ENCODE measurements at places on chromosomes 2 and 18.

GRCh38 chr2:237421542-237422116 lies 7.7 kb upstream of the COL6A3 start:
- peak; percentile 44 for DNase-seq

GRCh38 chr2:7497178-7497577 lies 580.0 kb downstream of the RNF144A start:
- DNase-seq = no peak

DNA sequence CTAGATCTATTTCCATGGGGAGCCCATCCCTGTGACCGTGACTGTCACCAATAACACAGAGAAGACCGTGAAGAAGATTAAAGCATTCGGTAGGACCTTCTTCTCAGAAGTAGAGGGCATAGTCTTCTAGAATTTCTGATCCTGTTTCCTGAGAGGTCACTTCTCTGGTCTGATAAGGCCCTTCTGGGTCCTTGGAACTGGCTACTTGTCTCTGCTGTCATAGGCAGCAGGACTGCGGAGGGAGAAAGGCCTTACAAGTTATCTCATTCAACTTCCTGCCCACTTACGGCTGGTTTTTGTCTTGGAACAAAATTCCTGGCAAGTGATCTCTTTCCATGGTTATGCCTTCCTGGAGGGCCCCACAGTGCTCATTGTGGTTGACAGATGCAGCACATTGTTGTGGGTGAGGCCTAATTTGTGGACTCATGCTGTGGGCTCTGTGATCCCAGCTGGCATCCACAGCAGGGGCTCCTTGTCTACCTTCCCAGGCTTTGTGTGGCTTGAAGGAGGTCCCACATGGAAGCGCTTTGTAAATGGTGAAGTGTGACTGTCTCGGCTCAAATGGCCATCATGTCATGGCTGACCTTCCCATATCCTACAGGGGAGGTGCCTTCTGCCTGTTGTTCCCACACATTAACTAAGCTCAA lies 22.0 kb downstream of the SAG start:
- DNase-seq = peak; percentile 70

DNA sequence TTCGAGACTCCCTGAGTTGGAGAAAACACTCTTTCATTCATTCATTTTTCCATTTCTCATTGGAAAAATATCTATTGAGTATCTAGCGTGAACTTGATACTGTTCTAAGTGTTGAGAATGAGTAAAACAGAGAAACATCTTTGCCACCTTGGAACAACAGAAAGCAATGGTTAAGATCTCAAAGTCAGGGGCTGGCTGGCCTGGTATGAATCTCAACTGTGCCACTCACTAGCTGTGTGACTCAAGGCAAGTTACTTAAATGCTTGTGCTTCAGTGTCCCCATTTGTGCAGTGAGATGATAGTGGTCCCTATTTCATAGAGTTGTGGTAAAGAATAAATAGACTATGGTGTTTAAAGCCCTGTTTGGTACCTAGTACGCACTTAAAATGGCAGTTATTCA lies 415.2 kb downstream of the NBAS start:
- DNase-seq = no peak

- DNase-seq = no peak
These were observed 65.7 kb downstream of the LYPD6B start for GRCh38 chr2:149104221-149104620.

GRCh38 chr2:215613280-215613679 lies 177.4 kb upstream of the FN1 start:
- no peak for DNase-seq

DNA sequence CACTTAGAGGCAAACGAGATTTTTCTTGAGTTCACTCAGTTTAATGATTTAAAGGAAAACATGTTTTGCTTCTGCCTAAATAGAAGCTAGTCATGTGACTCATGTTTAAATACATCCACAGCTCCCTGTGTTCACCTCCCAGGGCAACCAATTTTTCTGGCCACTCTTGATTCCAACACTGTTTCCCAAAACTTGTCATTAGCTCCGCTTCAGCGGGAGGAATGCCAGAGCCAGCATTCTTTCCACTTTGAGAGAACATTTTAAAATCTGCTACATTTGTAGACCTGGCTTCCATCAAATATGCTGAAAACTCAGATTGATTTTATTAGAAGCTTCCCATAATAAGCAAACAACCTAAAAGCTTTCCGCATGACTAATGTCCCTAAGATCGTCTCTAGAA lies 2.8 kb upstream of the CYS1 start:
- DNase-seq = no peak

GRCh38 chr2:159375241-159375640 lies 88.7 kb upstream of the WDSUB1 start:
- no peak for DNase-seq

GRCh38 chr2:23542230-23542789 lies 157.3 kb downstream of the KLHL29 start:
- DNase-seq = no peak

DNA sequence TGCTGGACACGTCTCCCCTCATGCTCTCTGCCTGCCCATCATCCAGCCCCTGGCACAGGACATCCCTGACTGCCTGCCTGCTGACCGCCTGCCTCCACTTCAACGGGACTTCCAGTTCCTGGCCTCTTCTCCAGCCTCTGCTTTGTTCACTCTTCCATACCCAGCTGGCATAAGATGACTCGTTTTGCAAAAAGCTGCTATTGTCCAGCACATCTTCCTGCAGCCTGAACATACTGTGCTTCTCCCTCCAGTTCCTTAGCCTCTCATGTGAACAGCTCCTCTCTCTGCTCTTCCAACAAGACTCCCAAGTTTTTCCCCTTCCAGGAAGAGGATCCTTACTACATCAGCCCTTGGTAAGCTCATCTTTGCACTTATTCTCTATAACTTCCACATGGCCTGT lies 62.4 kb upstream of the SKOR2 start:
- DNase-seq = no peak

DNA sequence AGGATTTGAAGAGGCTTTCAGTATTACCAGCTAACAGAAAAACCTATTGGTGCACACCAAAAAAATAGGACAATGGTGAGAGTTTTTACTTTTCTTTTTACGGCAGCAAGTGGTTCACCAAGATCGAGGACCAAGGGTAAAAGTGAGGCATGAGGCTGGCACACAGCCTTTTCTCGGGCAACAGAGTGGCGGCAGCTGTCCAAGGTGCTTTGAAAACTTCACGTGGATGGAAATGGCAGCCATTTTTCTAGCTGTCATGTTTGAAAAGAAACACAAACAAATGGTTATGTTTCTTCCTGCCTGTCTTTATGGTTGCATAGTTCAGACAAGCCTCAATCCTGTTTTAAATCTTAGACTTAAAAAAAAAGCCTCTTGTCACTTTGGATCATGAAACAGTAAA lies 812.5 kb upstream of the CHAC2 start:
- no peak for DNase-seq

- DNase-seq = no peak
These were observed 3.3 kb upstream of the RMDN2 start for GRCh38 chr2:37921781-37922180.

GRCh38 chr18:66510357-66511045 lies 93.4 kb downstream of the CDH19 start:
- no peak for DNase-seq

DNA sequence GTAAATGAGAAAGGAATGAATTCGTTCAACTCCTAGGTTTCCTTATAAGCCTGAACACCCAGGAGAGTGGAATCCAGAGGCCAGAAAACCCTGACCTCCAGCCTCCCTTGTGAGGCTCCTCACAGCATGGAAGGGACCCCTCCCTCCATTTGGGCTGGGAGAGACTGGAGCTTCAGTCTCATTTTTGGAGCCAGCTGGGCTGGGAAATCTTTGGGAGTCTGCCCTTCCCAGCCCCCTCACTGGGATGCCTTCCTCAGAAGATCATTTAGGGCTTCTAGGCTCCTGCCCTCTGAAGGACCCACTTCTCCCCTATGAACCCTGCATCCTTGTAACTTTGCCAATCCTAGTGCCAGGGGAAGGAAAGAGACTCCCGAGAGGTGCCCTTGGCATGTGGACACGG lies 346.1 kb downstream of the CYP26B1 start:
- DNase-seq = no peak

DNA sequence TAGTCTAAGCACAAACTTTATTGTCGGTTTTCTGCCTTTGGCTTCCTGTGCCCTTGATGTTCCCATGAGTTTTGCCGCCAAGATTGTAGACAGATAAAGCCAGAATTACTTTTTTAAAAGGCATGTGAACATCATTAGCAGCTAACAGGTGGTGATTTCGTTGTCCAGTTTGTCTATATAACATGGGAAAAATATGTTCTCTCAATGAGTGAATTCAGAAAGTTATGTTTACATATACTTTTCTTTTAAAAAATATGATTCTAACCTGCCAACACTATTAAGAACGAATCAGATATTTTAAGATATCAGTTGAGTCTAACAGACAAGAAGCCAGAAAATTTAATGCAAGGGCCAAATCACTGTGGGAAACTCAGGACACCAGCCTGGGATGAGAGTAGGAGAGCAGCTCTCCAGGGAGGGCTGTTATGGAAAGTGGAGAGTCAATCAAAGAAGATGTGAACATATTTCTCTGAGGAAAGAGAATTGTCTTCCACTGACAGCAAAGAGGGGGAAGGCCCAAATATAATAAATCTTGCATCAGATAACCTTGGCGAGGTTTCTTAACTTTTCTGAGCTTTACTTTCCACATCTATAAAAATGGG lies 311.3 kb downstream of the ARHGAP15 start:
- DNase-seq = no peak

- DNase-seq = peak; percentile 18
These were observed 43.3 kb downstream of the PLEKHB2 start for GRCh38 chr2:131148426-131148825.

DNA sequence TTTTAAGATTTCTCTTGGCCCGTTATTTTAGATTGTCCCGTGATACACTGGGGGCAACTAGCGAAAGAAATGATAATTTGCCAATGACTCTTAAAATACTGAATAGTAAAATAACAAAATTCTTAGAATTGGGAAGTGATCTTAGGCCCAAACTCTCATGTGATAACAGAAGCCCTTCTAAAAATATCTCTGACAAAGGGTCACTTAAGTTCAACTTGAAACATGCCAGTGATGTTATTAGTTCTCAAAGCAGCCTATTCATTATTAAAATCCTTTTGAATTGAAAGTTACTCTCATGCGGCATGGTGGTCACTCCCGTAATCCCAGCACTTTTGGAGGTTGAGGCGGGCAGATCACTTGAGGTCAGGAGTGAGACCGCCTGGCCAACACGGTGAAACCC lies 920.9 kb downstream of the NRXN1 start:
- DNase-seq = no peak

Measured in DMS 273 treated with DMSO at 0.1 percent for 48 hours (cell line).